Sigmoid colon (tissue), 7 donors: ENCODE measurements at places on chromosomes 7 and 10. TPM values are rescaled to one million over a fixed set of nuclear protein-coding genes. Genes with fewer than 3 reads are reported as not detected.

Gene DYDC2
- total RNA-seq, result not detected

GRCh38 chr10:121168545-121169216 lies 317.5 kb downstream of the WDR11 start:
- no peak overlapping the region for H3K4me3 ChIP-seq
- H3K27ac ChIP-seq, result no peak overlapping the region
- peaks cover 4% of the 10 kb centered on the region for H3K4me1 ChIP-seq

Gene COL13A1
- 2.9 TPM for total RNA-seq

DNA sequence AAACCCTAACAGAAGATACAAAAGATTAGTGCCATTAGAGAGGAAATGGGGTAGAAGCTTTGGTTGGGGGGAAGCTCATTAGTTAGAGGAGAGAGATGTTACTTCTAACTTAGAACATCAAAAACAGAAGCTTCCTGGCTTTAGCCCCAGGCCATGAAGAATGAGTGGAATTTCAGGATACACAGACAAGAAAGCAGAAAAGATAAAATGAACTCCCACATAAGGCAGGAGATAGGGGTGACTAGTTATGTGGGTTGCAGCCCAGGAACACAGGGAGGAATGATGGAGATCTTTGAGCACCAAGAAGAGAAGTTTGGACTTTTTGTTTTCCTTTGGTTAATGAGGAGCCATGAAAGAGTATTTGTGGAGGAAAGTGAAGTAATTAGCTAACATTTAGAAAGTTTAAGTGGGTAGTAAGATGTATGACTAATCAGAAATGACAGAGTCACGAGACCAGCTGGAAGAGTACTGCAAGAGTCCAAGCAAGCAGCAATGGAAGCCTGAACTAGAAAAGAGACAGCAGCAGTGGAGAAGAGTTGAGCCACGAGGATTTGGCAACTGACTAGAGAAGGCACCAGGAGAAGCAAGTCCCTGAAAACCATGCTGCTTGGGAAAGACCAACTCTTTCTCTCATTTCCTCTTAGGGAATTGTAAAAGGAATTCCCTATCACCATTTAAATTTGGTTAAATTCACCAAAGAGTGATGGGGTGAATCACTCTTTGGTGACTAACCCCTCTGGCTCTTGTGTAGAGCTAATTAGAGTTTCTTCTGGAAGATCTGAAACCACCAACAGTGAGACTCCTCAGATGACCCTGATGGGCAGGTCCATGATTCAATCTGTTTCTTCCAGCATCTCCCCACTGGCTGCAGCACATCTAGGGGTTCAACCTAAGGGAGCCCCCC lies 131.9 kb downstream of the KCNMA1 start:
- no peak for DNase-seq
- no peaks in the 10 kb centered on the region for H3K36me3 ChIP-seq
- H3K4me3 ChIP-seq, result no peak overlapping the region

DNA sequence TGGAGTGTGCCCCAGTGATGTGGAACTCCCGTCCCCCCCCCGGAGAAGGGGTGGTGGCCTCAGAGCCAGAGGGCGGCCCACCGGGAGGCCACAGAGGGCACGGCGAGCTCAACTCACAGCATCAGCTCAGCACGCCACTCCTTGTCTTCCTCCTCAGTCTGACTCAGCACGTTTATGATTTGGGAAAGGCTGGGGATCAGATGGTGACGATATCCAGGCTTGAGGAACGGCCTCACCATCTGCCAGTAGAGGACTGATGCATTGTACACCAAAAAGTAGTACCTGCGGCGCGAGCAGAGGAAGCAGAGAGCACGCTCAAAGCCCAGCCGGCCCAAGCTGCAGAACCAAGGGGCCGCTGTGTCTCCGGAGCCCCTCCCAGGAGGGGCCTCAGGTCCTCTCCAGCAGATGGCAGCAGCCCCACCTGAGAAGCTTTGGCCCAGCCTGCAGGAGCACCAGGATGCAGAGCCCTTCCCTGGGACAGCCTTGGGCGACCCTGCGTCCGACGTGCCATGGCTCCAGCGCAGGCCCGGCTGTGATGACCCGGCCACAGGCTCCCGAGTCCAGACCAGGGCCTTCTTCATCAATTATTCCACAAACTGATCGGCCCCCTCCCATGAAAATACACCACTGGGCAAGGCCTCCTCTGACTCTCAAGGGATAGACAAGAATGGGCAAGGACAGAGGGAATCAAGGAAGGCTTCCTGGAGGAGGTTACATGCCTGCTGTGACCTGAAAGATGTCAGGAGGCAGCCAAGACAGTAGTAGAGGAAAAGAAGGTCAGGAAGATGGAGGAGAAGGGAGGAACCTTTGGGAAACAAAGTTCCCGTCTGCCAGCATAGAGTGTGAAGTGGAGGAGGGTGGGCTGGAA lies 3.7 kb downstream of the CFAP46 start:
- peaks cover 16% of the 10 kb centered on the region for H3K4me1 ChIP-seq
- H3K4me3 ChIP-seq, result no peak overlapping the region
- peaks cover 4% of the 10 kb centered on the region for H3K27me3 ChIP-seq
- DNase-seq, result no peak

- no peak overlapping the region for H3K27ac ChIP-seq
- no peak overlapping the region for H3K4me3 ChIP-seq
- no peaks in the 10 kb centered on the region for H3K36me3 ChIP-seq
Observed at GRCh38 chr7:50266635-50267386, 37.7 kb upstream of the IKZF1 start.
